ENCODE measurements at places on chromosomes 12 and 14.
A peak's percentile ranks its signal among the peaks of the same experiment; 100 is the strongest.

DNA sequence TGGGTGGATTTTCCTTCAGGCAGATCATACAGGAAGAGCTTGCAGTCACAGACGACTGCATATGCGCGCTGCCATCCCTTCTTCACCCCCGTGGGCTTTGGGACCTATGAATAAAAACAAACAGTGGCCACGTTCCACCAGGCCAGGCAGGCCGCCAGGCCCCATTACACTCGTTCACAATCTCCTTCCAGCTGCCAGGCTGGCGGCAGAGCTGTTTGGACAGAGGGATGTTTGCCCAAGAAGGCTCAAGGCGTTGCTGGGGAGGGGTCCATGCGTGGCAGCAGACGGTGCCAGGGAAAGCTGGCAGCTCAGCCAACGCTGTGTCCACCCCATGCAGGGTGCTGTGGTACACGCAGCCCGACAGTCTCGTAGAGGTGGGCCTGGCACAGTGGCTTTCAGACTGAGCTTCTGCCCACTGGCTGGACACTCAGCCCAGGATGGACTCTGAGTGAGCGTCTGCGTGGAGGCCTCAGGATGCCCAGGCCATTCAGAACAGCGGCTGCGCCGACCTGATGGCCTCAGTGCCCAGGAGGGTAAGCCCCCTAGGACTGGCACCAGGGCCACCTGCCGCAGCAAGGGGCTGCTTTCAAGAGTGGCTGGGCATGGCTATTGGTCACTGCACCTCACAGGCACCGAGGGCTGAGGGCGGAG is 27.5 kb downstream of the AMN start:
- no peak for DNase-seq

DNA sequence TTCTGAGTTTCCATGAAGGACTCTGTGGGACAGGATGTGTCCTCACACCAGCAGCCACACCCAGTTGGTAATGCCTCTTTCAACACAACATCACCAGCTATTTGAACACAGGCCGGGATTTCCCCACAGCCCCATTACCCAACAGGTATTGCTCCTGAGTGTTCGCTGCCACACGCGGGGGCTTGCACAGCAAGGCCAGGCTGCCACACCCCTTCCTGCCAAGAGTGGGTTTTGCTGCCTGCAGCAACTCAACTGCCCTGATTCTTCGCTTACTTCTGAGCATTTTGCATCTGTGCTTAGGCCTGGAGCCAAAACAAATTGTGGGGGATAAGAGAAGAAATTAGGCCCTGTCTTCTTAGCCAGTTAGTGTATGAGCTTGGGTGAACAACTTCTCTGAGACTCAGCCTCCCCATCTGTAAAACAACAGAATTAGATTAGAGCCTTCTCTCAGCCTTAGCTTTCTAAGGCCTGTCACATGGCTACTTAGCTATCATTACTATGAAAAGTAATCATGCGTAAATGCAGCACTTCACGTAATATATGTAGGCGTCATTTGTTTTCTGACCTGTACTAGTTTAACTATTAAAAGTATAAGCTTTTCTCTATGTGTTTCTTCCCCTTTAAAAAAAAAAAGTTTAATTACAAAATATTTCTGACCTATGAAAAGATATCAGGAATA is 20.0 kb downstream of the CKAP4 start:
- DNase-seq: peak; percentile 64

DNA sequence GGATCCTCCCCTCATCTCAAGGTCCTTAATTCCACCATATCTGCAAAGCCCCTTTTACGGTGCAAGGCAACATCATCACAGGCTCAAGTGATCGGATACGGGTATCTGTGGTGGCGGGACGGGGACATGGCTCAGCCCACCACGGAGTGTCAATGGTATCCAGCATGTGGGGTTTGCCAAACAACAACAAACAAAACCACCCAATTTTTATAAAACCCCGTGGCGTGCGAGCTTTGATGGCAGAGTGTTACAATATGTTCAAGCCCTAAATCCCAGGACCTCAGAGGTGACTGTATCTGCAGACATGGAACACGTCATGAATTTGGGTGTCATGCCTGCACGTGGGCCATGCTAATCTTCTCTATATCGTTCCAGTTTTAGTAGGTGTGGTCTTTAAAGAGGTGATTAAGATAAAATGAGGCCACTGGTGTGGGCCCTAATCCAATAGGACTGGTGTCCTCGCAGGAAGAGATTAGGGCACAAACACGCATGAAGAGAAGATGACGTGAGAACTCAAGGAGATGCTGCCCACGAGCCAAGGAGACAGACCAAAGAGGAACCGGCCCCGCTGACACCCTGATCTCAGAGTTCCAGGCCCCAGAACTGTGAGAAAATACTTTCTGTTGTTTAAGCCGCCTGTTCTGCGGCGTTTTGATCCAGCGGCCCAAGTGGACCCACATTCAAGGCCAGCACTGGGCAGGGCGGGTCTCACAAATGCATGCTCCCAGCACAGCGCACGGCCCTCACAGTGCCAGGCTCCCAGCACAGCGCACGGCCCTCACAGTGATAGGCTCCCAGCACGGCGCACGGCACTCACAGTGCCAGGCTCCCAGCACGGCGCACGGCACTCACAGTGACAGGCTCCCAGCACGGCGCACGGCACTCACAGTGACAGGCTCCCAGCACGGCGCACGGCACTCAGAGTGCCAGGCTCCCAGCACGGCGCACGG is 6.7 kb upstream of the GOLGA3 start:
- no peak for DNase-seq

GRCh38 chr12:111434680-111435338 is 29.1 kb downstream of the SH2B3 start:
- DNase-seq: peak; percentile 70

DNA sequence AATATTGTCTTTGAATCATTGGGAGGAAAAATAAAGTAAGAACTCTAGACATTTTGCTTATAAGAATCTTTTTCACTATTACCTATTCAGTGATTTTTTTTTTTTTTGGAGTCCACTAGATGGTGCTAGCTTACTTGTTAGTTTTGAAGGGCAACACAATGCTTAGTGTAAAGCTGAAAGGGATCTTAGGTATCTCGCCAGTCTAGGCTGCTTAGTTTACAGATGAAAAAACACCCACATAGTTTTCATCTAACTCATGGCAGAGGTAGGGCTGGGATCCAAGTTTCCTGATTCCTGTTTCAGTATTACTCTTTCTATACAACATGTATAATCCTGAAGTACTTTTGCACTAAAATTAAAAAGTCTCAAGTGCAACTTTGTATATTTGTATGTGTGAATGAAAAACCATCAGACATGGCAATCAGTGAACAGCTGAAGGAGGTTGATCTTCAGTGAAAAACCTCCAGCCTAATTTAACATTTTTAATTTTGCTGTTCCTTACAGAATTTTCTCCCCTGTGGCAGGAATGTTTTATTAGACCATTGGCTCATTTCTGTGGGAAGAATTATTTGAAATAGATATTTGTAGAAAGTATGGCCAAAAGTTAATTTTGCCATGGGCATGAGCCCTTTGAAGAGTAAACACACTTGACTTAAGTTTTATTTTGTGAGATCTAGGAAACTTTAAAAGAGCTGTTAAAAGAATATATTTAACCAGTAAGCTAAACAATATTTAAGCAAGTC is 40.7 kb downstream of the LRRIQ1 start:
- DNase-seq: no peak

GRCh38 chr12:117236456-117237001 is 46.3 kb upstream of the FBXO21 start:
- peak; percentile 50 for DNase-seq

- DNase-seq: no peak
Measured at GRCh38 chr12:104295954-104296353, 7.6 kb upstream of the EID3 start.

DNA sequence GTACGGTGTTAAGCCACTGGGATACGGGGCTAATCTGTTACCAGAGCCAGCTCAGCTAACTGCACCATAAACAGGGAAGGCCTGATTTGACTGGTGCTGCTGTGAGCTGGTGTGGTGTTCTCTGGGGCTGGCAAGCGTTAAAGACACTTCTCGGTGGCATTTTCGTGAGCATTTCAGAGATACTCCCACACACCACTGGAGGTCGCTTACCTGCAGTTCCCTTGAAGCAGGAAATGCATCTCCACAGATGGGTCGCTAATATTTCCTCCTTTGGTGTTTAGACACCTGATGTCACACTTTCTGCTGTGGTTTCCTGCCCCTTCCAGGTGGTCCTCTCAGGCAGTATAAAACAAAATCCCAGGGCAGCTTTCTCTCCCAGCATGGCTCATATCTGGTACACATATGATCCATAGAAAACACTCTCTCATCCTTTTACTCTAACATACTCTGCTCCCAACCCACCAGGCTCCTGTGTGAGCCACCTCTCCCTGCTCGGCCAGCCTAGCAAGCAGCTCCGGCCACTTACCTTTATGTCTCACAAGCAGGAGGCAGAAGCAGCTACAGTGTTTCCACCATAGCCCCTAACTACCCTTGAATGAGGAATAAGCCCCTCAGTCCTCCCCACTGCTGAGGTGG is 129.9 kb upstream of the GRIN2B start:
- DNase-seq: no peak

DNA sequence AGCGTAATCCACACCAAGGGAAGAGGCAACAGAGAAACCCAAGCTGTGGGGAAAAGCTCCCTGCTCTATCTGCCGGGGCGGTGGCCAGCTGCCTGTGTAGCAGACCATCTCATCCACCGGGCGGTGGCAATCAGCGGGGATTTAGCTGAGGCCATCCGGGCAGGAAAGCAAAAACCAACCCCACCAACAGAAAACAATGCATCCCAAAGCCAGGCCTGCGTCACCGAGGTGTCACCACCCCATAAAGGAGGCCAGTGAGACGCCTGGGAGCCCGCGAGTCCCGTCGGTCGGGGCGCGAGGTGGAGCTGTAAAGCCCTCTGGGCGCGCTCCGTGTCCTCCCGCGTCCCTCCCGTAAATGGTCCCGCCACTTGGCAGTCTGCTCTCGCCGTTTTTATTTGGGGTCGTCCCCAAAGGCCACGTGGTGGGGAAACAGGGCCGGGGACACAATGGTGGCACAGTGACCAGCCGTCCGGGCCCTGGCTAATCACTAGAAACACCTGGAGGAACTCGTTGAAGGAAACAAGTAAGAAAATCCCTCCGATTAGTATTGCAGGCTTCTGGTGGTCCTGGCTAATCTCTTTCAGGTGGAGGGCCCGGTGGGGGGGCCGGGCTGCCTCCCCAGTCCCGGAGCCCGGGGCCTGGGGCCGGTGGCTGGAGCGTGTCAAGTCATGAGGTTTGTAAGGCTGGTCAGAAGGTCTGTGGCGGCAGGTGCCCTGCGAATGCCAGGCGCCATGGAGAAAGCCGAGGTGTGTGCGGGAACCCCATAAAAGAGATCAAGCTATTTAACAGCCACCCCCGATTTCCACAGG is 94.7 kb upstream of the GSC start:
- no peak for DNase-seq
